PC-3 (cell line): ENCODE measurements at places on chromosomes 7 and 10.
A peak's percentile ranks its signal among the peaks of the same experiment; 100 is the strongest.

- no peak for DNase-seq
Measured at GRCh38 chr10:89078724-89079672, 88.4 kb downstream of the FAS start.

DNA sequence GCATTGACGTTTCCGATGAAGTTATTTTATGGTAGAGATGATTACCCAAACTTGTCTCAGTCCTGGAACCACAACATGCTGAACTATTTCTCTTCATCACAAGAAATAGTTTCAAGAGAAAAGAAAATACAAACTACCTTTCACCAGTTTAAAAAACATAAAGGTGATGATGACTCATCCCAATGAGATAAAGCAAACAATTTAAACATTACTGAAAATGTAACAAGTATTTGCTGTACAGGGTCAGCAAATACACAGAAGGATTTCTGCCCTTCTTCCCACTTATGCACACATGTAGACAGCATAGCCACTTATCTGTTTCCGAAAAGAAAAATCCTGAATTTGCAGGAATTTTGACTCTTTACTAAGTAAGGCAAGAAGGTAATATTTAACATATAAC lies 50.8 kb downstream of the RHOBTB1 start:
- peak; percentile 65 for DNase-seq

DNA sequence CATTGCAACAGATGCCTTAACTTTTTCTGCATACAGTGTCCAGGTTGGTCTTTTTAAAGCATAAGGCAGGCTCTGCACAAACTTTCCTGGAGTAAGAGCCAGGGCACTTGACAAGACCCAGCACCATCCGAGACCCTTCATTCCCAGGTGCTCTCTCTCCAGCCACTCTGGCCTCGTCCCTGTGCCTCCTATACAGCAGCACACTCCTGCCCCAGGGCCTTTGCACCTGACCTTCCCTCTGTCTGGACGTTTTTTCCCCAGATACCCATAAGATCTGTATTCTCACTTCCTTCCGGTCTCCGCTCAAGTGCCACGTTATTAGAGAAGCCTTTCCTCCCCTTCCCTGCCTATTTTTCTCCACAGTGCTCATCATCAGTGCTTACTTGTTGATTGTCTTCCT lies 25.6 kb downstream of the PYROXD2 start:
- DNase-seq: no peak

DNA sequence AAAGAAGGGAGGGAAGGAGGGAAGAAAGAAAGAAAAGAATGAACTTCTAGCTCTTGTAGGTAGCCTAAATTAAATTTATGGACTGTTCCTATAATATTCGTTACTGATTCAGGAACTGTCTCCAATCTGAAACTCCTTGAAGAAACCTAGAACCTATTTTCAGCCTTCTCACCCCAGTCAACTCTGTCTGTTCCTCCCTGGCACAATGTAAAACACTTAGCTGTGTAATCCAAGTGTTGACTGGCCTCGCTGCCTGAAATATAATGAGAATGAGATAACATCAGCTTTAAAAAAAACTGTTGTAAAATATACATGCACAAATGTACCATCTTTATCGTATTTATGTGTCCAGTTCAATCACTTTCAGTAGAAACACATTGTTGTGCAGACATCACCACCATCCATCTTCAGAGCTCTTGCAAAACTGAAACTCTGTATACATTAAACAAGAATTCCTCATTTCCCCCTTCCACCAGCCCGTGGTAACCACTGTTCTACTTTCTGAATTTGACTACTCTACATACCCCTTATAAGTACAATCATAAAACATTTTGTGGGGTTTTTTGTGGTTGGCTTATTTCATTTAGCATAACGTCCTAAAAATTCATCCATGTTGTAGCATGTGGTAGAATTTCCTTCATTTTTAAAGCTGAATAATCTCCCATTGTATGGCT lies 6.3 kb upstream of the C7orf33 start:
- DNase-seq: no peak
